ENCODE measurements at places on chromosomes 3 and 15.

- DNase-seq = no peak
Observed at GRCh38 chr3:172119266-172119969, 80.0 kb downstream of the FNDC3B start.

DNA sequence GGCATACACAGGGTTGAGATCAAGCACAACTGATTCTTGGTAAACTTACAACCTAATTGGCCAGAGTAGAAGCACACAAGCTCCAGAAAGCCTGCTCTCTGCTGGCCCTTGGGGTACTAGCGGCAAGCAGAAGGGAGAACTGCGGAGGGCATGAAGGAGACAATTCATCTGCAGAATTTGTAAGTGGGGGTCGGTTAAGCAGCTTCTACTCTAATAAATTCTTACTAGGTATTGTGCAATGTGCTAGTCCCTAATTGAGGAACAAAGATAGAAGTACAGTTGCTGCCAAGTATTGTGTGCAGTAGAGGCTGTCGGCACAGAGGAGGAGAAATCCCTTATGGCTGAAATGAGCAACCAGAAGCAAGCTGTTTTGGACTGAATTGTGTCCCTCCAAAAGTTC is 91.2 kb upstream of the VEPH1 start:
- DNase-seq = no peak

- no peak for DNase-seq
Observed at GRCh38 chr3:132222868-132223538, 94.2 kb upstream of the ACP3 start.

DNA sequence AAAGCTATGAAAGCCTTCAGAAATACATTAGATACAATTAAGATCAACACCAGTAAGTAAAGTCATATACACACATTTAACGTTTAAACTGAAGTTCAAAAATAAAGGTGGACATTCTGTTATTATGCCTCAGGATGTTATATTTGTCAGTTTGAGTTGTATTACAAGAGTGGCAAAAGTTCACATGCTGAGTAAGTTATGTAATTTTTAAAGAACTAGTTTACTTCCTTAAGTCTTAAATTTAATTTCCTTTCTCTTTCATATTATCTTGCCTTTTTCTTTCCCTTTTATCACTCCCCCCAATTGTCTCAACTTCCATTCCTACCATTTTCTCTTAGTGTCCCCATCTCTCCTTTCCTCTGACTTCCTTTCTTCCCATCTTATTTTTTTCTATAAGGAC is 4.9 kb upstream of the GPR87 start:
- no peak for DNase-seq

- DNase-seq = no peak
Observed at GRCh38 chr3:193943851-193944517, 192.0 kb upstream of the HES1 start.

DNA sequence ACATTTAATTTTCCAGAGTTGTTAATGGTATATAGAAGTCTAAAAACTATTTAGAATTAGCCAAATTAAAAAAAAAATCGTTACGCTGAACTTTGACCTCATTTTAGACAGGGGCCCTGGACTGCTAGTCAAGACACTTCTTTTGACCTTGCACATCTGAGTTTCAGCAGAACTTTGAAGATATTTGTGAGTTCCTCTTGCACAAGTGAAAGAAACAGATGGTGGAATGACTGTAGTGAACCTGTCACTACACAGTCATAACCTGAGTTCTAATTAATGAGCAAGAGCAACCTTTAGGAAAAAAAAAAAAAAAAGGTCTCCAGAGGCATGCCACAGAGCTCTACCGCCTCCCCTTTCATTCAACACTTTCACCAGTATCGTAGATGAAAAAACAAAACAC is 5.3 kb downstream of the MYO5C start:
- no peak for DNase-seq

DNA sequence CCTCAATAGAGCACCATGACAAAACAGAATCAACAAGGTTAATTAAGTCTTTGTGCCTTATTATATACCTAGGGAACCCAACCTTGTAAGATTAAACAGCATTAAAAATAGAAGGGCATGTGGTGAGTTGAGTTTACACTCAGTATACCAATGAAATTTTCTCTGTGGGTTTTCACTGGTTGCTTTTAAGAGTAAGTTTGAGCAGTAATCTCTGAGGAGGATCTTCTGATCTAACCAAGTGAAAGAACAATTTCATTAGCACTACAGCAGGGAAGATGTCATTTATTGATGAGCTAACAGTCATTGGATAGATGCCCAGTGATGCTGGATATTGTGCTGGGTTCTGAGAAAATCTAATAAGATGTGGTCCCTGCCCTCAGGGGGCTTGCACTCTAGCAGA is 26.9 kb upstream of the AKAP13 start:
- no peak for DNase-seq

GRCh38 chr3:160612386-160613075 is 47.2 kb upstream of the KPNA4 start:
- no peak for DNase-seq

GRCh38 chr15:65577129-65577996 is 33.6 kb downstream of the INTS14 start:
- DNase-seq = no peak
